ENCODE measurements at places on chromosomes 4 and X. TPM values are rescaled to one million over a fixed set of nuclear protein-coding genes. Genes with fewer than 3 reads are reported as not detected.

Gene RHOXF2B
- total RNA-seq = not detected

Gene ZCCHC4
- total RNA-seq = 11.5 TPM

Gene CPLX1
- total RNA-seq = 0.61 TPM

Gene DNAAF6
- total RNA-seq = not detected

Gene LYAR
- total RNA-seq = 49.7 TPM

Gene KCND1
- 2.5 TPM for total RNA-seq

Gene BEND4
- total RNA-seq = 0.21 TPM

Gene APOOL
- total RNA-seq = 18.4 TPM

Gene CCNA2
- total RNA-seq = 100 TPM

Gene HSFX4
- not detected for total RNA-seq

Gene MAPK10
- not detected for total RNA-seq

Gene CXCL5
- not detected for total RNA-seq

Gene HSPA4L
- total RNA-seq = 3.0 TPM

Gene RAI2
- 0.39 TPM for total RNA-seq

Gene FHL1
- 33.9 TPM for total RNA-seq

Gene CDS1
- total RNA-seq = 0.24 TPM

Gene BEX3
- 24.5 TPM for total RNA-seq

Gene BGN
- total RNA-seq = not detected

Gene CCNB3
- total RNA-seq = 0.14 TPM

Gene DOCK11
- total RNA-seq = 50.4 TPM

Gene CXCL11
- not detected for total RNA-seq

Gene MAGEB17
- not detected for total RNA-seq

Gene FGFBP2
- 0.51 TPM for total RNA-seq

Gene MMRN1
- 0.10 TPM for total RNA-seq

Gene NAA11
- not detected for total RNA-seq

Gene SPANXD
- not detected for total RNA-seq

Gene SOWAHD
- 0.55 TPM for total RNA-seq

Gene SMIM14
- 4.9 TPM for total RNA-seq

Gene XAGE2
- total RNA-seq = not detected

Gene MAGEB16
- not detected for total RNA-seq

Gene NALF2
- 0.31 TPM for total RNA-seq

Gene CXCL1
- not detected for total RNA-seq

Gene NRK
- not detected for total RNA-seq

Gene STOX2
- total RNA-seq = not detected

Gene VCX
- not detected for total RNA-seq

Gene GYG2
- total RNA-seq = not detected

Gene CLIC2
- total RNA-seq = 0.40 TPM

Gene HAUS7
- 62.3 TPM for total RNA-seq

Gene MTMR8
- 5.0 TPM for total RNA-seq

Gene EMCN
- total RNA-seq = not detected
